ENCODE measurements at places on chromosomes 16 and 17. TPM values are rescaled to one million over a fixed set of nuclear protein-coding genes. Genes with fewer than 3 reads are reported as not detected.

TXNDC11 gene
- 37.7 TPM for total RNA-seq

SCGB1C2 gene
- not detected for total RNA-seq

PSMD3 gene
- total RNA-seq = 175 TPM

PLA2G10 gene
- total RNA-seq = not detected

CPHXL2 gene
- total RNA-seq = not detected

GPR139 gene
- total RNA-seq = not detected

SDR42E2 gene
- total RNA-seq = not detected

BCL6B gene
- total RNA-seq = not detected

LPCAT2 gene
- 7.4 TPM for total RNA-seq

ODAD4 gene
- total RNA-seq = 1.4 TPM

PMFBP1 gene
- total RNA-seq = 0.09 TPM

IRX5 gene
- total RNA-seq = 2.2 TPM

SHISA9 gene
- total RNA-seq = 0.06 TPM

CDC42EP4 gene
- total RNA-seq = 63.8 TPM

EFCAB5 gene
- total RNA-seq = 0.70 TPM

CCL17 gene
- not detected for total RNA-seq

MYH11 gene
- 0.22 TPM for total RNA-seq

TAT gene
- not detected for total RNA-seq

XYLT1 gene
- total RNA-seq = 0.66 TPM

MT1G gene
- not detected for total RNA-seq

MYH1 gene
- total RNA-seq = not detected

MT1E gene
- total RNA-seq = not detected

SLC12A3 gene
- not detected for total RNA-seq
